CD4-positive, CD25-positive, alpha-beta regulatory T cell (primary cell): ENCODE measurements at places on chromosomes 7 and 10.

DNA sequence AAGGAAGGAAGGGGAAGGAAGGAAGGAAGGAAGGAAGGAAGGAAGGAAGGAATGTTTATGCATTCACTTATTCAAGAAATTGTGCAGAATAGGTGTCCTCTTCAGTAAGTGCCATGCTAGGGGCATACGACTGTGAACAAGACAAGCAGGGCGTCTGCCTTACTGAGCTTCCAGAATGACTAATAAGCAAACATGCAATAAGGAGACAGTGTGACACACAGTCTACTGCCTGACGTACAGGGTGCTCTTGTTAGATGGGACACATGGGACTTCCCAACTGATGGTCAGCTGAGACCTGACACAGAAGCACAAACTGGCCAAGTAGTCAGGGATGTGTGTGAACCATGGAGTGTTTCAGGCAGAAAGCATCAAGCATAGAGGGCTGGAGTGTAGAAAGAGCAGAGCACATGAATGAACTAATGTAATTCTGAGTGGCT, 18.2 kb downstream of the DNAJC12 start:
- DNase-seq, result no peak

DNA sequence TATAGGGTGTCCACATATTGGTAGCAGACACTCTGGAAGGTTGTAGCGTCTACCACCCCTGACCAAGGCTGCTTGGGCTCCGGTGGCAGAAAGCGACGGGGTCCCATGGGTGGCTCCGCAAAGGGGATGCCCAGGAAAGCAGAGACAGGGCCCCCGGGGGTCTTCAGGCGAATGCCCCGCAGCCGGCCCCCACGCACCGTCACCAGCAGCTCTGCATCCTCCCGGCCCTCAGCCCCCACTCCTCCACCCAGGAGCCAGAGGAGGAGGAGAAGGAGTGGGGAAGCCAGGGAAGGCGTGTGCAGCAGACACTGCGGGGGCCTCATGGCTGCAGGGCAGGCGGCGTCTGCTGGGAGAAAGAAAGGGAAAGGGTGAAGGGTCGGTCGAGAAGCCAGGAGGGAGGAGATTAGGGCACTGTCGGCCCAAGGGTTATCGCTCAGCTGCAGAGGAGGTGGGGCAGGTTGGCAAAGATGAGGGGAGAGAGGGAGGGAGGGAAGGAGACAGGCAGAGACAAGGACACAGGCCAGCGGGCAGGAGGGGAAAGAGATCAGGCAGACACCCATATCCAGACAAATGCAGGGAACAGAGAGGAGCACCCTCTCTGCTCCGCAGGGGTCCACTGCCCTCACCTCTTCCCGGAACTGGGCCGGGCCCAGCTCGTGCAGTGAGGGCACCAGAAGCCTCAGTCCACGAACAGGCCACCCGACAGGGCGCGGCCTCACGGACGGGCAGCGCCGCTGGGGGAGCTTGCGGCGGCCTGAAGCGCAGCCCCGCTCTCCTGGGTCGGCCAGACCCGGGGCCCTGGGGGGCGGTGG, 1.6 kb downstream of the ACHE start:
- no peak for DNase-seq

GRCh38 chr7:105098863-105099515, 85.0 kb downstream of the KMT2E start:
- no peak for DNase-seq

DNA sequence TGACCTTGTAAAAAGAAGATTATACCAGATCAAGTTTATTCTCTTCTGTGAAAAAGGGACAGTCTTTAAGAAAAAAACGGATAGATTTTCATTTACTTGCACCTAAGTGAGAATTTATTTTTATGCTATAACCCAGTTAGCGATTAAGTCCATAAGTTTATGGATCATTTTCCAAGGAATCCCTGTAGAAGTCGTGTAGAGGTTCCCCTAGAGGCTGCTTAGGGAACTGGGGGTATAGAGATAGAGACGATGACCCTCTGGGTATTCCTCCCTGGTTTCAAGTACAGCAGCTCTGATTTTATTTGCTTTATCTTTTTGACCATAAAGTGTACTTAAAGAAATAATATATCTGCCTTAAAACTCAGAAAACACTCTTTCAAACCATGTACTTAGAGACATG, 648.4 kb upstream of the LRRTM3 start:
- DNase-seq, result no peak

- peak; percentile 19 for DNase-seq
Observed at GRCh38 chr10:109920016-109920415, 3.3 kb downstream of the XPNPEP1 start.

GRCh38 chr10:63896992-63897391, 375.8 kb downstream of the REEP3 start:
- no peak for DNase-seq

- no peak for DNase-seq
Observed at GRCh38 chr10:52284416-52285013, 29.6 kb upstream of the DKK1 start.

DNA sequence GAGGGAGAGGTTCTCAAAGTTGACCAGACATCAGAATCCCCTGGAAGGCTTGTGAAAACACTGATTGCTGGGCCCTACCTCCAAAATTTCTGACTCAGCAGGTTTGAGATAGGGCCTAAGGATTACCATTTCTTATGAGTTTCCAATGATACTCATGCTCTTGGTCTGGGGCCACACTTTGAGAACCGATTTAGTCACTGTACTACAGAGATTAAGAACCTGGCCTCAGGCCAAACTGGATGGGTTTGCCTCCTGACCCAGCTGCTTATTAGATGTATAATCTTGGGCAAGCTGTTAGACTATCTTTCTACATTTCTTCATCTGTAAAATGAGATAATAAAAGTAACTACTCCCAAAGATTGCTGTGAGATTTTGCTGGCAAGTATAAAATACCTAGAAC, 77.1 kb upstream of the SCIN start:
- no peak for DNase-seq

DNA sequence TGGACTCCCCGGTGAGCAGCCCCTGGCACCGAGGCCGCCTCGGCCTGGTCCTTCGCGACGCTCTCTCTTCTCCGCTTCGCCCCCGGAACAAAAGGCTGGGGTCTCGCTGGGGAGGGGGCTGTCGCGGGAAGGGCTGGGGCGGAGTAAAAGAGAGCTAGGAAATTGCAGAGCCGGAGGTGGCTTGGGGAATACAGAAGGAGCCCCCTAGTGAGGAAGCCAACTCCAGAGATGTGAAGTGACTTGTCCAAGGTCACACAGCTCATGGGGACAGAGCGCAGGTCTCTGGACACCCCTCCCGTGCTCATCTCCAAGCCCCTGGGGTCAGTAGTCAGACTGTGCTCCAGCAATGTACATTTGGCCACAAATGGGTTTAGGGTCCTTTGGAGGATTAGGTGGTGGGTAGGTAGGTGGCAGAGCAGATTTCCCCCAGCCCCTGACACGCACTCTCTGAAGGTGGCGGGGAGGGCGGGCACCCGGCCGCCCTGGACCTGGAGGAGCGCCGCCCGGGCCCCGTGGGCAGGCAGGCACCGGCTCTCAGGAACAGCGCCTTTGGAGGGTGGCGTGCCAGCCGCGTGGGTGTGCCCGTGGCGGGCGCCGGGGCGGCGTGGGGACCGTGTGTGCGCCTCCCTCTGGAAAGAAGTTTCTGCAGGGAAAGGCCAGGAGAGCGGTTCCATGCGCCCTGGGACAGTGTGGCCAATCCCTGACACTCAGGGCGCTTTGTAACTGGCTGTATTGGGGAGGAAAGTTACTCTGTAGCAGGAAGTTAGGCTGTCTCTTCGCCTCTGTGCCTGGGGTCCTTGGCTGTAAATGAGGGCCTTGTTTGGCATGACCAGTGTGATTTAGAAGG, 910 bp downstream of the WIPF3 start:
- DNase-seq, result no peak

DNA sequence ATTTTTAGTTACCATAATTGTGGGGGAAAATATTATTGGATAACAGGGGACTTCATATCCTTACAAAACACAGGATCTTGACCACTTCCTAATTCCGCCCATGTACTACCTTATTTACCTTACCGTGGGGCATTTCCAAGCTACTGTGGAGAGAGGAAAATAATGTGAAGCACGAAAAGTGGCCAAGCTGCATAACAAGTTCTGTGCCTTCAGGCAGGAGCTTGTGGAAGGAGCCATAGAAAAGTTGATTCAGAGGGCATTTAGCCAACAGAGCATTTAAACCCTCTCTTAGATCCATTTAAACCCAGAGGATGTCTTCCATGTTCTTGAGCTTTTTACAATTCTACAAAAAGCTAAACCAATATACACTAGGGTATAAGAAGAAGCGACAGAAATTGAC, 41.6 kb downstream of the DNAJB9 start:
- DNase-seq, result no peak

DNA sequence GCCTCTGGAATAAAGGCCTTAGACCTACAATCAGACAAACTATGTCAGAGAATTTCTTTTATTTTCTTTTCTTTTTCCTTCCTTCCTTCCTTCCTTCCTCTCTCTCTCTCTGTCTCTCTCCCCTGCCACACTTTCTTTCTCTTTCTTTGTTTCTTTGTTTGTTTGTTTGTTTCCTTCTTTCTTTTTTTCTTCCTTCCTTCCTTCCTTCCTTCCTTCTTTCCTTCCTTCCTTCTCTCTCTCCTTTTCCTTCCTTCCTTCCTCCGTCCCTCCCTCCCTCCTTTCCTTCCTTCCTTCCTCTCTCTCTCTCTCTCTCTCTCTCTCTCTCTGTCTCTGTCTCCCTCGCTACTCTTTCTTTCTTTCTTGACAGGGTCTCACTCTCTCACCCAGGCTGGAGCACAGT, 242.6 kb downstream of the GATA3 start:
- no peak for DNase-seq

DNA sequence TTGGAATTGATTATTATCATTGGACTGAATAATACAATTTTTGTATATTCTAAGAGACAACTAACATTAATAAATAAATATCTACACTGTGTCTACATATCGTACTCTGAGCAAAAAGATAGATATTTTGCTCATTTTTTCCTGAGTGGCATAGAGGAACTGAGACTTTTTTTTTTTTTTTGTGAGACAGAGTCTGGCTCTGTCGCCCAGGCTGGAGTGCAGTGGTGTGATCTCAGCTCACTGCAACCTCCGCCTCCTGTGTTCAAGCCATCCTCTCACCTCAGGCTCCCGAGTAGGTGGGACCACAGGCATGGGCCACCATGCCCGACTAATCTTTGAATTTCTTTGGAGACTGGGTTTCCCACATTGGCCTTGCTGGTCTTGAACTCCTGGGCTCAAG, 14.0 kb downstream of the KMT2E start:
- no peak for DNase-seq

GRCh38 chr7:158387546-158387891, 200.1 kb downstream of the PTPRN2 start:
- no peak for DNase-seq

GRCh38 chr7:102291056-102291915, 4.6 kb downstream of the SH2B2 start:
- peak; percentile 26 for DNase-seq

DNA sequence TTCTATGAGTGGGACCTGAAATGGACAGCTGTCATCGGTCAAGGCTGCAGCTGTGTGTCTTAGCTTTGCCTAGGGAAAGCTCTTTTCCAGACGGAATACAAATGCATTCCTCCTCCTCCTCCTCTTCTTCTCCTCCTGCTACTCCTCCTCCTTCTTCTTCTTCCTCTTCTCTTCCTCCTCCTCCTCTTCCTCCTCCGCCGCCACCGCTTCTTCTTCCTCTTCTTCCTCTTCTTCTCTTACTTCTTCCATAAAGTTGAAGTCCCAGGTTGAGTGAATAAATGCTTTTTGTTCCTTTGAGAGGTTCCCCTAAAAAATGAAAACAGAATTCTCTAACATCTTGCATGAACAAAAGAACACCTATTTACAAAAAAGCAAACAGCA, 28.7 kb downstream of the KLF6 start:
- no peak for DNase-seq

DNA sequence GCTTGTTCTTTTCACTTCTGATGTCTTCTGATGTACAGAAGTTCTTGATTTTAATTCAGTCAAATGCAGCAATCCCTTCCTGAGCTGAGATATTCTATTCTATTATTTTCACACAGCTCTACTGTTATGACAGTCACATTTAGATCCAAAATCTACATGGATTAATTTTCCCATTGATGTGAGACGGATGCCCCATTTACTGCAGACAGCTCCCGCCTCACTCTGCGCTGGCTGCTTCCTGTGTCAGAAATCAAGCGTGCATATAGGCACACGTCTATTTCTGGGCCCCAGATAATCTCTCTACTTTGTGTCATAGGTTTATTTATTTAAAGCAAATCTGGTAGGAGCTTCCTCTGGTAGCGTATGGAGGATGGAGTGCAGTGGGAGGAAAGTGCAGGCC, 6.7 kb downstream of the BNIP3 start:
- no peak for DNase-seq

DNA sequence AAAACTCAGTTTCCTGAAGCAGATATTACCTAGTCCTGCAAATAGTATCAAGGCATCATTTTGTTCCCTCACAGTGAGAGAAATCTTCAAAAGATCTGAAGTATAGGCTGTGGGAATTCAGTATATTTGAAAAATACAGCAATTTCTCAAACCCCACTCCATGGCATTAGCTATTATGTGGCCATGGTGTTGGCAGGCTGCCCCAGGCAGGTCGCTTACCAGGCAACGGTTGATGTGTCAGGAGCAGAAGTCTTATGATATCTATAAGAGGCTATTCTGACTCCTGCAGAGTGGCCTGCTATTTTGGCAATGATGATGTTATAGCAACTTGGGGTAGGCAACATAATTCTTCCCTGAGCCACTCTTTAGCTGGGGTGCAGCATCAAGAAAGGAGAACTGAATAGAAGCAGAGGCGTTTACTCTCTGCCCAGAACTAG, 187.9 kb downstream of the PLXDC2 start:
- no peak for DNase-seq

DNA sequence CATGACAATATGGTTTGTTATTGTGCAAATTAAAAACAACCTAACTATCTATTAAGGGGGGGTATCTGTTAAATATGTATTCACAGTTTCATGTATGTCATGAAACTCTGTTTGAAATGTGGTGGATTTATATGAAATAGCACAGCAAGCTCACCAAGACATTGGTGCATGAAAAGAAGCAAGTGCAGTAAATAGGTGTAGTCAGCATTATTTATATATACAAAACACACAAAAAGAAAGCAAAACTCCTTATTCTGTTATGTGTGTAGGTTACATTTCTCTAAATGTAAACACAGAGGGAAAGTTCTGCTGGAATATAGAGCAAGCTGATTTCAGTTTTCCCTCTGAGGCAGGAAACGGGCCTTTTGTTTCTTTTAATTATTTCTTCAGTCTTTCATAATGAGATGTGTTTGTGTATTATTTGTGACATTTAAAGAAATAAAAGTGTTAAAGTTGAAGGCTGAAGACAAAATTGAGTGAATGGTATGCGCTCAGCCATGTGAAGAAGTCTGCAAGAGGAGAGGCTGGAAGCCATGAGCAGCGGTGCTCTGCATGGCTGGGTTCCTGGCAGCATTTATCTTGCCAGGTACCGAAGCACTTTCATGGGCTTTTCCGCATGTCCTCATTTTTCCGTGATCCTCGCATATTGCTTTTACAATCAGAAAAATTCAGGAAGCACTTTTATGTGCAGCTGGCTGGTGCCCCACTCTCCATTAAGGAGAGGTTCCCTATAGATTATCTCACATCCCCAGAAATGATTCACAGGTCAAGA, 38.5 kb downstream of the GRID1 start:
- DNase-seq, result no peak
